ENCODE measurements at places on chromosomes 2 and 18.

GRCh38 chr2:203853271-203853670 lies 14.3 kb upstream of the CTLA4 start:
- DNase-seq = no peak

DNA sequence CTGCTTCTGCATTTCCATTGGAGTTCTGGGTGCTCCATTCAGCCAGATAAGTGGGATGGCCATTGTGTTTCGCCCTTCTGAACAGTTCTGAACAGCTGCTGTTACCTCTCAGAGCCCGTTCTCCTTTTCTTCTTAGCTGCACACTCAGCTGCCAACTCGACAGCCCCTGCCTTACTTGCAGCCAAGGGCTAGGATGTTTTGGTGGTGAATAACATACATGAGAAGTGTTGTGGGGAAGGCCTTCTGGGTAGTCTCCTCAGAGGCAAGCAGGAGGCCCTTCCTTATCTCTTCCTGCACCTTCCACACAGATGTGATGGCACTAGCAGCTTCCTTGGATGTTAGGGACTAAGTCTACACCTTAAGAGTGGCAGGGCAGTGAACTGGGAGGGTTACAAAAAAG lies 138.4 kb upstream of the NOSTRIN start:
- DNase-seq = no peak

DNA sequence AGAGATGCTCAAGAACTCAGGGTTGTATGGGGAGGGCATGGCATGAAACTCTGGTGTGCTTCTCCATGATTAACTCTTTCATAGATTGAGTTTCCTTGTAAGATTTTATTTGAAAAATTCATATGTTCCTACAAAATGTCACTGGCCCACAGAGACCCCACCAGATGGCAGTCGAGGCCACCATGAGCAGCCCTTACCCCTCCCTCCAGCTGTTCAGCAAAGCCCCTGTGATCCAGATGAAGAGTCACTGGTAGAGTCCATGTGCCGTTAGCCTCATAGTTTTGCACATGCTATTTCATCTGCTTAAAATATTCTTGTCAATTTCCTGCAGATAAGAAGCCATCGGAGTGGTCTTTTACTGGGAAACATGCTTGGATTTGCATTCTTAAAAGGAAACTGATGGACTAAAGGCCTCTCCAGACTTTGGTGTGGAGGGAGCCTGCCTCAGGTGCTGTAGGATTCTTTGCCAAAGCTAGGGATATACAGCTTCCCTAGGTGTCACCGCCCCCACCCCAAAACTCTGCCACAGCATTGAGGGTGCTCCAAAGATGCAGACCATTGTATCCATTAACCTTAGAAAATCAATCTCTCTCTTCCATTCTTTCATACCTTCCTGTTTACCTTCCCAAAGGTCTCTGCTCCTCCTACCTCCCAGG lies 18.8 kb downstream of the ZNF385B start:
- DNase-seq = peak; percentile 63

- DNase-seq = no peak
Measured at GRCh38 chr2:128196471-128196931, 105.5 kb downstream of the UGGT1 start.
